ENCODE measurements at places on chromosomes 7 and 10.

GRCh38 chr10:128908099-128908498, 558.9 kb upstream of the MGMT start:
- DNase-seq = no peak

DNA sequence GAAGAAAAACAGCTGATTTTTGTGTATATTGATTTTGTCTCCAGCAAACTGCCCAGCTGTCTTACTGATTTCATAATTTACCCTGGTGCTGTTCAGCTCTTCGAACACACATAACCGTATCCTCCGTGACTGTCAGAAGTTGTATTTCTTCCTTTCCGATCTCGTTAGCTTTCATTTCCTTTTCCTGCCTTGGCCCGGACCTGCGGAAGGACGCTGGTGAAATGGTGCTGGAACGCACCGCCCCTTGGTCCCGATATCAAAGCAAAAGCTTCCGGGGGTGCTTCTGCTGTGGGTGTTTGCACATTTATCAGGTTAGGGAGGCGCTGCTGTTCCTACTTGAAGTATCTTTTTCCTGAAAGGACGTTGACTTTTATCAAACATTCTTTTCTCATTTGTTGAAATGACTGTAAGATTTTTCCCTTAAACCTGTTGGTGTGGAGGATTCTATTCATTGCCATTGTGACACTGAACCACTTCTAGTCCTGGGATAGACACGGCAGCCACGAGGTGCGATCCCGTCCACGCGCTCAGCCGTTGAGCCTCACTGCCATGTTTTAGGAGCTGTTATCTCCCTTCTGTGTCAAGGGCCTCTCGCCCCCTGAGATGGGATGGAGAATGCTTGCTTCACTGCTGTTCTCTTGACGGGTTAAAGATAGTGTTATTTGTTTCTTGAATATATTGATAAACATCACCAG, 72.6 kb downstream of the FOXL3 start:
- peak; percentile 12 for DNase-seq

GRCh38 chr10:65231148-65231547, 1694.7 kb upstream of the LRRTM3 start:
- no peak for DNase-seq

DNA sequence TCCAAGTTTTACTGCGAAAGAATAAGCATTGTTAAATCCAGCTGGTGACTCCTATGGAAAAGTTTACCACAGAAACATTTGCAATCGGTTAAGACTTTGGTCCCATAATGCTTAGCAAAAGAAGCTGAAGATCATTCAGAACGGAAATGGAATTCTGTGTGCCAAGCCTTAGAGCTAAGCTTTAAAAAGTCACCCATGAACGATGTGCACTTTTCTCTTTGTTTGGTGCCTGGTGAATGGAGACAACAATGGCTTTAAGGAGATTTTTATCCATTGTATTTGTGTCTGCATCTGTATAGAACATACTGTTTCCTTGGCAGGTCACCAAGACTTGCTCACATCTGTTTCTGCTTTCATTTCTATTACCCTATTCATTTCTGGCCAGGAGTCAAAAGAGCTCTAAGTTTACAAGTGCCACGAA, 26.3 kb upstream of the COL1A2 start:
- DNase-seq = no peak

- DNase-seq = peak; percentile 32
These were observed 109.2 kb upstream of the TARP start for GRCh38 chr7:38382684-38383083.

DNA sequence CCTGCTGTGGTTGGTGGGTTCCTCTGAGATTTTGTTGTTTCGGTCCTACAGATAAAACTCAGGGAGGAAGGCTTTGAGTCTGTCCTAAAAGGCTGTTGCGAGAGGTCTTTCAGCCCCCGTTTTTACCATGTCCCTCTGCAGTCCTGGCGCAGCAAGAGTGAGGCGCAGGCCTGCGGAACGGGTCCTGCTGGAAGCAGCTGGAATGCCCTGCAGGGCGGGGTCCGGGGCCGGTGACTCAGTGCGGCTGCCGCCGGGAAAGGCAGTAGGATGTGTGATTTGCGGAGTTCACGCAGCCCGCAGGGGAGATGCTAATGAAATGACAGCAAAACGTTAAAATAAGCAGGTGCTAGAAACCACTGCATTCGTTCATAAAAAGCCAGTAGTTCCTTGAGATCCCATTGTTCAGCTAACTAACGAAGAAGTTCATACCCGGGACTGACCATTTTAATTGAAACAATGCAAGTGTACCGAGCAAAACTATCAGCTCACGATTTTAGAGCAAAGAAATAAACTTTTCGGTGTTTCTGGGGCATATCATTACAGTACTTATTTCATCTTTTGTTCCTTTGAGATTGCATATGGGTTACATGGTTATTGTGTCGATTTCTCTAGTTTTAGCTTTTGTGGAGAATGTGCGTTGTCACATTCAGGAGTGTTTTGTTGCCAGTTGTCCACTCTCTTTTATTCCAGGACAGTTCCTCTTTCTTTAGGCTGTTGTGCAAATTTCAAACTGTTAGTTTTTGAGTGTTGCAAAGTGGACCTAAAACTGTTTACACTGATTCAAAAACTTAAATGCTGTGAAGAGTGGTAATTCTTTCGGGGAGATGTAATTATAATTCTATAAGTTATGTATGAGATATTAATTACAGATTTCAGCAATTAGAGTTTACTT, 783 bp downstream of the ANLN start:
- DNase-seq = peak; percentile 94

- no peak for DNase-seq
These were observed 15.0 kb downstream of the ELN start for GRCh38 chr7:74042746-74043522.

DNA sequence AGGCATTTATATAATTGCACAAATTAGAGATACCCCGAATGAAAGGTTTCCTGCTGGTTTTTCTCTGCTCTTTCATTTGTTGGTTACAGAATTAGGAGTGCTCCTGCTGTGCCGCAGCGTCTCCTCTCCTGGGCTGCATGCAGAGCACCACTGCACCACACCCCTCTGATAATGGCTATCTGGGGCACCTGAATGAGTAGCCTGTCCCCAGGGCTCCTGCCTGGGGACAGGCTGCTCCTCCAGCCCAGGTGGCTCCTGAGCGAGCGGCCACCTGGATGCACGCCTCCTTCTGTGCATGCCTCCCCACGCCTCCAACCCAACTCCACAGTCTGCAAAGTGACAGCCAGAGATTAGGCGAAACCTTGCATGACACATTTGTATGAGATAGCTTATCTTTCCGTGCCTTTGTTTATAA, 242.6 kb upstream of the FZD8 start:
- DNase-seq = no peak

DNA sequence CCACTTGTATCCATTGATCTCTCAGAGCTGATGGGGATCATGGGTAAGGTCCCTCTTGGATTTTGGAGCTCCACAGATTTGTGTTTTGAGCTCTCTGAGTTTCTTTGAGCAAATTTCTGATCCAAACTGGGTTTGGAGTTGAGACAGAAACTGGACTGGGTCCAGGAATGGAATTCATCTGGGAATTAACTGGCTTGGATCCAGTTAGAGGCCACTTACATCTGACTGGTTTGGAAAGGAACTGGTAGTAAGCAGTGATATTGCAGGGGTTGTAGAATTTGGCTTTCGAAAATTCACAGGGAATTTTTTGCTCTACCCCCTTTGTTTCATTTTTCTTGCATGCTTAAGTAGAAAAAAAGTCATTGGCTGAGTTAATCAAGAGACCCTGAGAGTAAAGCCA, 245.6 kb downstream of the SEMA3D start:
- DNase-seq = no peak

DNA sequence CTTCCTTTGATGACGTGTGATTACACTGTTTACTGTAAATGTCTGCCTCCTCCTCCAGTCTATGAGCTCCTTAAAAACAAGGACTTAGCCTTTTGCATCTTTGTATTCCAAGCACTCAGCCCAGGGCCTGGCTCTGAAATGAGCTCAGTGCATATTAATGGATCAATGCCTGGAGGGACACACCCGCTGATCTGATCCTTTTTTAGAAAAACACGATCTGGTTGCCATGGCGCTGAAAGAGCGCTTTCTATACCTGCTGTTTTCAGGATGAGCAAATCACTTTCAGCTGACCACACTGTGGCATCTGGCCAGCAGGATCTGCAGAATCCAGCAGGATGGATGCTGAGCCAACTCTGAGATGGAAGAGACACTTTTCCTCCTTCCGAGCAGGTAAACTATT, 37.8 kb upstream of the GARS1 start:
- peak; percentile 48 for DNase-seq

DNA sequence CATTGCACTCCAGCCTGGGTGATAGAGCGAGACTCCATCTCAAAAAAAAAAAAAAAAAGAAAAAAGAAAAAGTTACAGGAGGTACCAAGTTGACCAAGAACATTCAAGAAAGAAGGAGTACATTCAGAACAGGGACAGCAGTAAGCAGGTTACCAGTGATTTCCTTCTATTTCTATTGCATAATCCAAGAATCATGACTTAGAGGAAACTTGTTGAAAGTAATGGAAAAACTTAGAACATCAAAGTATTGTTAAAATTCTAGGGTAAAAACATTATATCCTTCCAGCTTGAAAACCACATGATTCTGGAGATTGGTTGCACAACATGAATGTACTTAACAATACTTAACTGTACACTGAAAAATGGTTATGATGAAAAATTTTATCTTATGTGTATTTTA, 25.2 kb downstream of the RAPGEF5 start:
- no peak for DNase-seq

DNA sequence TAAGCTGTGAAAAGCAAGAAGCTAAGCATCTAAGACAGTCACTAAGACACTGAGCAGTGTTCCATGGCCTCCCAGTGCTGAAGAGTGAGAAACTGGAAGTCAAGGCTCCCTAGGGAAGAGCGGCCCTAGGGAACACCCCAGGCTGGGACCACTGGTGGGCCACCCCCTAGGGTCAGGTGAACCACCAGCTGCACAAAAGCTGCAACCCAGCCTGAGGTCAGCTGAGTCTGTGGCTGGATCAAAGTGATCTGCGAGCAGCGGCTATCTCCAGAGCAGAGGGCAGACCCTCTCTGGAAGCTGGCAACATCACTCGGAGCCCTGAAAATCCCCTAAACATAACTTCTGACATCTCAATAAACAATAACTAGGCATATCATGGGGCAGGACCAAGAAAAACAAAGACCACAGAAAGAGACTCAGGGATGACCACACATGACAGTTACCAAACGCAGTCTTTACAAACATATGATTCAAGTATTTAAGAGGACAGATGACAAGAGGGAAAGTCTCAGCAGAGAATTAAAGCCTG, 125.8 kb downstream of the DLG5 start:
- DNase-seq = no peak

DNA sequence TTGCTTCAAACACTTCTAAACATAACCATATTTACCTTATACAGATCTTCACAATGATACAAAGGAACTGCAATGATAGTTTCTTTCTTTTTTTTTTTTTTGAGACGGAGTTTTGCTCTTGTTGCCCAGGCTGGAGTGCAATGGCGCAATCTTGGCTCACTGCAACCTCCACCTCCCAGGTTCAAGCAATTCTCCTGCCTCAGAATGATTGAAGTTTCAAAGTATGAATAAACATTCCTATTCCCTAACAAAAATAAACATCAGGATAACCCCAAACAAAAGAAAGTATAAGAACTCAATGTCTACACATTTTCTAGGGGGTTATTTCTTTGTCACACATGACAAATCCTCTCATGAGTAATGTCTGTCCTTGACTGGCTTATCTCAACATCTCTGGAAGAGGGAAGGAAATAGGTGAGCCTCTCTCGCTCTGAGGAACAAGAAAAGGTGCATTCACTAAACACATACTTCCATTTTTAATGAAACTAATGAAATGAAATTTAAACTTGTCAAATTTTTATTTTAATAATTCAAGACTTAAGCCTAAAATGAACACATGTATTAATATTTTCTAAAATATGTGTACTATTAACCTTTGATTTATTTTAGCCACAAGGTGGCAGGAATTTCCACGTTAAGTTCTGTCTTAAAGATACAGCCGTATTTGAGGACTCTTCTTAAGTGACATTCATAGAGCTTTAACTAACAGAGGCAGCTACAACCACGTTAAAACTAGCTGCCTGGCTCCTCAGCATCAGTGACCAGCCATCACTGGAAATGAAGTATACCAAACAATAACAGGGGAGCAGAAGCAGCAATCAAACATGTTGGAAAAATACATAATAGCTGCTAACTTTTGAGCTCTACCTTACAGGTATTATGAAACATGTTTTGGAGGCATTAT, 58.3 kb downstream of the MALSU1 start:
- peak; percentile 90 for DNase-seq

- DNase-seq = no peak
These were observed 245.4 kb downstream of the AUTS2 start for GRCh38 chr7:69843653-69844052.

GRCh38 chr10:14757394-14757793, 17.3 kb downstream of the FAM107B start:
- DNase-seq = no peak

DNA sequence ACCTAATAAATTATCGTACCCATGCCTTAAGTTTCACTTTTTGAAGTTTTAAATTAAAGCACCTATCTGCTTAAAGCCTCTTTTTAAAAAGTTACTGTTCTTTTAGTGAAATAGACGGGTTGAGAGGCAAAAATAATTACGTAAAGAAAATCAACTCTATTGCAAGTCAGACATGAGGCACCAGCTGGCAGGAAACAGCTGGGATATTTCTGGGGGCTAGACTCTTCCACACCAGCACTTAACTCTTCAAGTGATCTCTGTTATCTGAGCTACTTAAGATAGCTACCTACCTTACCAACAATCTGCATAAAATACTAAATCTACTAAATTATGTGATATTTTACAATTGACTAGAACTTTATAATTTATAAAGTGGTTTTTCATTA, 35.8 kb downstream of the GBF1 start:
- no peak for DNase-seq

DNA sequence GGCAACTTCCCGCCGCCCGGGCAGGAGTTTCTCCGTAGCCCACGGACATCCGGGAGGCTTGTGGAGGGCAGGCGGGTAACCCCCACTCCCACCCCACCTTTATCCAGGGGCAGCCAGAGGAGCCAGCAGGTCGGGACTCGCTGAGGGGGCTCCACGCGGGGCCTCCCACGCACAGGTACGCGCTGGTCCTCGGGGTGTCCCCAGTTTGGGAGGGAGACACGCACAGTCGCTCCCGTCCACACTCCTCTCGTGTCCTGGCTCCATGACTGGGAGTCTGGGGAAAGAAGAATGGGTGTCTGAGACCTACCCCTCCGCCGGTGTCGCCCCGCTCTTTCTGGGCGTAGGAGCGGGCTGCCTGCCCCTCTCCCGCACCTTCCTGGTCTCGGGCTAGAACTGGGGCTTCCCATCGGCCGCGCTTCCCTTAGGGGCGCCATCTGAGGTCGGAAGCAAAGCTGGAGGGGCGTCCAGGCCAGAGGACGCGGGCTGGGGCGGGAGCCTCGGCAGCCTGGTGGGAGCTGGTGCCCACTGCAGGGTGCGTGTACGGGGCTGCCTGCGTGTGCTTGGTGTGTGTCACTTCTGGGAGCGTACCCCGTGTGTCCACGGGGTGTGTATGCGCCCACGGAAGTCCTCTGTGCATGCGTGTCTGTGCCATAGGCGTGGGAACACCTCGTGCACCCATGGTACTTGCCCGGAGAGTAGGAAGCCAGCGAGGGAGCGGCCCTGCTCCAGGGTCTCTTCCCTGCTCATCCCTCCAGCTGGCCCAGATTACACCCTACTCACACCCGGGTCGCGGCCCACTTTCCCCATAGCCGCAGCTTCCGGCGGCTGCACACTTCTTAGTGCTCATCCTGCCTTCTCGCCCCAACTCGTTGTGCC, 73.0 kb upstream of the LEP start:
- DNase-seq = no peak

GRCh38 chr7:153322991-153323390, 563.4 kb downstream of the ACTR3B start:
- no peak for DNase-seq

Measured in kidney tubule cell (primary cell).